ENCODE measurements at places on chromosomes 6 and 20.

- DNase-seq: no peak
These were observed 88.1 kb downstream of the TNFRSF21 start for GRCh38 chr6:47221565-47221964.

GRCh38 chr6:154298297-154298696 lies 58.3 kb downstream of the IPCEF1 start:
- no peak for DNase-seq

- DNase-seq: no peak
These were observed 106.1 kb upstream of the ASF1A start for GRCh38 chr6:118787724-118788423.

GRCh38 chr6:19836799-19837510 lies at the start of gene ID4:
ID4 (plus strand) TSS chr6:19837370; CDS start chr6:19837755, 385 bp downstream.
- no peak for DNase-seq

DNA sequence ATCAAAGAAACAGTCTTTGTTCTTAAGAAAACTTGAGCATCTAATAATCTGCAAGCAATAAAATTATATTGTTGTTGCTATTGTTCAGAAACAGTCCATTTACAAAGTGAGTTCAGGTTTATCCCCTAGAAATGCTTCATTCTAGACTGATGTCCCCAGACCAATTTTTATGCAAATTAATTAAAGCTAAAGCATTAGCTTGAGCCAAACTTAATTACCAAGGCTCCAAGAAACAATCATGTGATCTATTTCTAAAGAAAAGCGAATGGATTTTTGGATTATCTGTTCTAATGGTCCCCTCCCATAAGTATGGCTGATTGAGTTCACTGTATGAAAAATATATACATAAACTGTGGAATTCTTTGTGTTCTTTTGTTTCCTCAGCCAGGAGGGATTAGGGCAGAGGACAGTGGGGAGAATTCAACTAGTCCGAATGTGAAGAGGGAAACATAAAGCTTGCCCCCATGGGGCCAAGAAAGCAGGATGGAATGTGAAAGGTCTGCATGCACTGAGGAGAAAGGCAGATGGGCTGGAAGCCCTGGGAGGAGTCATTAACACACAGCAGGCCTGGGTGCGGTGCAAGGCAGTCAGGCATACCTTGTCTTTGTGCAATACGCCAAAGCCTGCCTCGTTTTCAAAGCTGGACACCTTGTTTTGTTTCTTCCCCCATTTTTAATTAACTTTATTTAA lies 597.1 kb downstream of the KIF16B start:
- DNase-seq: no peak

- no peak for DNase-seq
These were observed 67.7 kb downstream of the ANKRD6 start for GRCh38 chr6:89500611-89501010.

DNA sequence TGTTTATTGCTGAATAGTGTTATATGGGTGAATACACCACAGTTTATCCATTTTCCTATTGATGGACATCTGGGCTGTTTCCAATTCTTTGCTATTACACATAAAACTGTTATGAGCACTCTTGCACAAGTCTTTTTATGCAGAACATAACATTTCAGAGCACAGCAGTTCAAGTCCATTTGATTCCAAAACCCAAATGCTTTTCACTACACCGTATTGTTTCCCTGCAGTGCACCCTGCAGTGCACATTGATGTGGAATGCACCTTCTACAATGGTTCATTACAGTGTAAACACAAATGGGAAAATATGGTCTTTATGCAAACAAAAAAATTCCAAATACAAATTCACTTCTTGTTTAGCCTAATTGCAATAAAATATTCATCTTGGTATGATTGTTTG lies 3.6 kb upstream of the SLC2A12 start:
- DNase-seq: no peak

DNA sequence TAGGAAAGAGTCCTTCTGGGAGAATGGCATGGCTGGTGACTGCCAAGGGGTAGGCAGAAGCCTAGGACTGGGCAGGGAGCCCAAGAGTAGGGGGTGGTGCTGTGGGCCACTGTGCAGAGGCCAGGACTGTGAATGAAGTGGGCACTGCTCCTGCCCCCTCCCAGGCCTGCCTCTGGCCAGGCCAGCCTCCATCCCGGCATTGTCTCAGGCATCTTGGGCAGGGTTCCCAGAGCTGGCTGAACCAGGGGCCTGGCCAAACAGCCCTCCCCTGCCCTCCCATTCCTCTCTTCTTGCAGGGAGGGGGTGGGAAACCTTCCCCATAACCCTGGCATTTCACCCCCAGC lies 81.6 kb downstream of the MRPL14 start:
- no peak for DNase-seq
